ENCODE measurements at places on chromosomes 11 and 22.
A peak's percentile ranks its signal among the peaks of the same experiment; 100 is the strongest.

- no peak for DNase-seq
Measured at GRCh38 chr11:128259816-128260215, 327.5 kb downstream of the ETS1 start.

- no peak for DNase-seq
Measured at GRCh38 chr11:33874910-33875490, 16.9 kb downstream of the LMO2 start.

GRCh38 chr11:78158987-78159652 is 19.7 kb upstream of the ALG8 start:
- no peak for DNase-seq

DNA sequence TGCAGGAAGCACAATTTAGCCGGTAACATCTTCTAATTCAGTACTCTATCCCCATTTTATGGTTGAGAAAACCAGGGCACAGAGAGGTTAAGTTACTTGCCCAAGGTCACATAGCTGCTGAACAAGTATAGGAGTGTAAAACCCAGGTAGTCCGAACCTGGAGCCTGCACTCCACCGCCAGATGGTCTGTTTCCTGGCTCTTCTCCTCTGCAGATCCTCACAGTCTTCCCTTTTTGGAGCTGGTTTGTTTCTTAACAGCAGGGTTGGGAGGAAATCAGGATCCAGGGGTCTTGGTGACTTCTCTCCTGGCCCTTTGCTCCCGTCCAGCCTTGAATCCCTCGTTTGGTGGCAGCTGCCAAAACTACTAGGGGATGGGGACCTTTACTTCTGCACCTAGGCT is 12.0 kb downstream of the TSPAN18 start:
- DNase-seq: no peak

DNA sequence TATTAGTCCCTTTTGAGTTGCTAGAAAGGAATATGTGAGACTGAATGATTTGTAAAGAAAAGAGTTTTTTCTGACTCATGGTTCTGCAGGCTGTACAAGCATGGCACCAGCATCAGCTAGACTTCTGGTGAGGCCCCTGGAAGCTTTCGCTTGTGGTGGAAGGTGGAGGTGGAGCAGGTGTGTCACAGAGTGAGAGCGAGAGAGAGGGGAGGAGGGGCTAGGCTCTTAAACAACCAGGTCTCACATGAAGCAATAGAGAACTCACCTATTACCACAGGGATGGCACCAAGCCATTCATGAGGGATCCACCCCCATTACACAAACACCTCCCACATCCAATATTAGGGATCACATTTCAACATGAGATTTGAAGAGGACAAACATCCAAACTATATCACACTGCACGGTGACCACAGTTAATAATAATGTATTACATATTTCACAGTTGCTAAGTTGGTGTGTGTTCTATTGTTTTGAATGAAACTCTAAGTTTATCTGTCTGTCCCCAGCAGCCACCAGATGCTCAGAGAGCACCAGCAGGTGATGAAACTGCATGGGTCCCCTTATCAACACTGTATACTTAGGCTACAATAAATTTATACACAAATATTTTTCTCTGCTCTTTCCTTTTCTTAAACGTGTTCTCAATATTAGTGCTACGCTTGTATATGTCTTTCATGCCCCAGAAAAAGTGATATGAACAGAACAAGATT is 14.1 kb downstream of the ZFP91 start:
- DNase-seq: peak; percentile 61

Measured in epithelial cell of esophagus (primary cell).